Fibroblast of skin of right biceps (primary cell): ENCODE measurements at places on chromosomes 6 and 20.
A peak's percentile ranks its signal among the peaks of the same experiment; 100 is the strongest.

DNA sequence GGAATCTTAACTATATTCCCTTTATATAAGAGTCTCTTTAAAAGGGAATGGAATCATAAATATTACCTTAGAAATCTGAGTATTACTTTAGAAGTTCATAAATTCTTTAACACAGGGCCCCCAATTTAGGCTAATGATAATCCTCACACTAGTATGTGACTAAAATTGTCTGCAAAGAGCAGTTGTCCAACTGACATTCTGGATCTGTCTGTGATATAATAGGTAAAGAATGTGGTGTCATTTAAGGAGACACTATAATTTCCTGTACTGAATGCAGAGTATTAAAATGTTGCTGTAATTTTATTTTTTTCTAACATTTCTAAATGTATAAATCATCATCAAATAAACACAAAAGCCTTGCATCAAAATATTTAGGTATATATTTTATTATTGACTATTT lies 128.5 kb upstream of the DST start:
- peak; percentile 55 for DNase-seq

DNA sequence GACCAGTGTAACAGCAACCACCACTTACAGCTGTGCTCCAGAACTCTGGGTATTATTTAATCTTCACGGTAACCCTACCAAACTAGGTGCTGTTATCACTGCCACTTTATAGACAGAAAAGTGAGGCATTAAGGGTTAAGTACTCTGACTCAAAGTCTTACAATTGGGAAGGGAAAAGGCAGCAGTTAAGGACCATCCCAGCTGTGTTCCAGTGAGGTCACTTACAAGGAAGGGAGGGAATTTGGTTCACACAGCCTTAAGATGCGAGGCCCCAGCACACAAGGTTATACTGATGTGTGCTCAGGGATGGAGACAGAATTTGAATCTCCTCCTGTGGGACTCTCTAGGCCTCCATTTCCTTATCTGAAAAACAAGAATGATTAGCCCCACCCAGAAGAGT lies 46.7 kb downstream of the TRERF1 start:
- DNase-seq = peak; percentile 67

GRCh38 chr6:115969930-115970273 lies 90.8 kb downstream of the FRK start:
- peak; percentile 73 for DNase-seq

GRCh38 chr6:128570680-128571063 lies 50.3 kb upstream of the PTPRK start:
- DNase-seq = no peak

DNA sequence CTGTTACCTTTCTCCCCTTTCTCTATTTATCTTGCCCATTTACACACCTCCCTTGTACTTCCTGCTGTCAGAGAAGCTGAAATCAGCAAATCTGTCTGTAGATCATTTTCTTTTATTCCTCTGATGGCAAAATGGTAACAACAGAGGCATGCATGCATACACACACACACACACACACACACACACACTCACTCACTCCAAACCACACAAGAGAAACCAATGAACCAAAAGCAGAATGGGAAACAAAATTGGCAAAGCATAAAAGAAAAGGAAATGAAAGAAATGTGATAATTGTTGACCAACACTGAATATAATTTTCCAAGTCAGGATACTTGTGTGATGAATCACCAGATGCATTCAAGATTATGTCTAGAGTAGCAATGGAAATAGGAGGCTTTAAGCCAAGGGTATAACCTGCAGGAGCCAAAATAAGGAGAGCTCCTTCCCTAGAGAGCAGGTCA lies 172.4 kb downstream of the PLCB4 start:
- DNase-seq = peak; percentile 90

DNA sequence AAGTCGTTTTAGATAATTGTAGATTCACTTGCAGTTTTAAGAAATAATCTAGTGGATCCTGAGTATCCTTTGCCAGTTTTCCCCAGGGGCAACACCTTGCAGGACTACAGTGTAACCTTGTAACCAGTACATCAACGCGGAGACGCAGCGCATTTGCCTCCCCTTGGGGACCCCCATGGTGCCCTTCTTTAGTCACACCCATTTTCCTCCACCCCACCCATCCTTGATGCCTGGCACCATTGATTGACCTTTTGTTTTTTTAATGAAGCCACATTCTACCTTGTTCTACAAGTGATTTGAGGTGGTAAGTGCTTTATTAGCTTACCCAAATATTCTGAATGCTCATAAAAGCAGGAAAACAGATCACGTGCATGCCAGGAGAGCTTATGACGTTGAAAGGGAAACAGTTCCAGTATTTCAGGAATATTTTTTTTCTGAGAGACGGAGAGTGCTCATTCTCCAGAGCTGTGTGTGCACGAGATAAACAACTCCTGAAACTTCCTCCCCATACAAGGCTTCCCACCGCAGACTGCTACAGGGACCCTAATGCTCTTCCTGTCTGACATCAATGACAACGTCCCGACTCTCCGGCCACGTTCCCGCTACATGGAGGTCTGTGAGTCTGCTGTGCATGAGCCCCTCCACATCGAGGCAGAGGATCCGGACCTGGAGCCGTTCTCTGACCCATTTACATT lies 35.7 kb downstream of the CDH26 start:
- no peak for DNase-seq

DNA sequence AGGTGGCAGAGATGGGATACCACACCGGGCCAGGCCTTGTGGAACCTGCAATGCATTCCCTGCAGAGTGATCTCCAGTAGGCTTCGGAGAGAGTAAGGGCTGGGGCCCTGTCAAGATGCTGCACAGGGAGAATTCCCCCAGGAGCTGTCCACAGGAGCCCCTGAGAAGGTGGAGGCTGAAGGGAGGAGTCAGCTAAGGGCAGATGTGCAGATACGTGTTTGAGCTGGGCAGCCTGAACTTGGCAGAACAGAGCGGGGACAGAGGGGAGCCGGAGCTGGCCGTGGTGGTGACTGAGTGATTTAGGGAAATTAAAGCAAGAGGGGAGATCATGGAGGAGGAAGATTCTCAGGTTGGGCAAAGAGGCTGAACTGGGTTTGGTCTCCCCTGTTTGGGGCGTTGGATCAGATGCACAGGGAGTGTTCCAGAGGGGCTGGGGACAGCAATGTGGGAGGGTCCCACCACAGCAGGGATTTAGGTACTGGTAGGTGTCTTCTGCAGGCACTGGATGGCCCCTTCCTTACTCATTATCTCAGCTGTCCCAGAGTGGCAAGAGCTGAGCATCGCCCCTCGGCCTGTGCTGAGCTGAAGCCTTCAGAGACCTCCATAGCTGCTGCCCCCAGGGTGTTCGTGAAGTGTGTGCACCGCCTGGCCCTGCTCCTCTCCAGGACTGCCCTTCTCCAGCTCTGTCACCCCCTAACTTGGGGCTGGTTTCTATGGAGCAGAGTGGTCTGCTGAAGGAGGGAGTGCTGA lies 3.8 kb upstream of the NCR2 start:
- DNase-seq = no peak

- DNase-seq = no peak
Measured at GRCh38 chr20:44023515-44024371, 109.1 kb downstream of the TOX2 start.

DNA sequence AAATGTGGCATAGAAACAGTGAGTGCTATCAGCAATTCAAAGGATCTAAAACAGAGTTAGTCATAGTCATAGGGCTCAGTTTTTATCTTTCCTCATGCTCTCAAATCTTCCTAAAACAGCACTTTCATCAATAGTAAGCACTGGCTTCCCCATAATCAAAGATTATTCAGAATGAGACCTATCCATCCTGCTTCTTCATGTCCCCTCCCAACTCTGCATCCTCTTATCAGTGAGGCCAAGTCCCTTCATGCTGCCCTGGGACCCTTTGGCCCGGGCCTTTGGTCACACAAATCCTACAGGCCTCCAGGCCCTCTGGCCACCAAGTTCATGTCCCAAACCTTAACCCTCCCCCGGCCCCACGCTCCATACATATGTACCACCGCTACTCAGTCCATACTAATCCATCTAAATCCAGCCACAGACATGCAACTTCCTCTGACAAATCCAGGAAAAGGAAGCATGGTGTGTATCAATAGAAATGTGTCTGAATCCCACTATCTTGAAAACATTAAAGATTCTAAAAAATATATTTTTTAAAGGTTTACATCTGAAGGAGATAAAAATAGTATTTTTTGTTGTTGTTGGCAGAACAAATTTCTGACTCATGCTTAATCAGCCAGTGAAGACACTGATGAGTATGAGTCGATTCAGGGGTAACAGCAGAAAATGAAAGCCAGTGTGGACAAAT lies 143.5 kb downstream of the PDE7B start:
- peak; percentile 90 for DNase-seq

DNA sequence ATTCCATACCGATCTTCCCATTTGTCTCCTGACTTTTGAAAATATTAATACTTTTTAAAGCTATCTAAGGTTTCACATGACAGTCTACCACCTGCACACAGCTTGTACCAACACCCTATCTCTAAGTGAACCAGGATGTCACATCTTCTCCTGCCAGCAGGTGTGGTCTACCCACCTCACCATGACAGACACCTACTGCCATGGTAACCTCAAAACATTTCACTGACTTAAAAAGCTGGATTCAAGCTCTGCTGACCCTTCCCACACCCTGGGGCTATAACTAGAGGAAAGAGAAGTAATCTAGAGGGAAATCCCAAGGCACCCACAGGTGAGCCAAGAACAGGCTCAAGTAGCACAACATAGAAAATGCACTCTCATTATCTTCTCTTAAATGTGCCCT lies 1.2 kb downstream of the SLC17A3 start:
- DNase-seq = no peak

GRCh38 chr20:59665656-59666555 lies 61.6 kb downstream of the PHACTR3 start:
- no peak for DNase-seq

GRCh38 chr20:39029364-39029763 lies 67.2 kb downstream of the DHX35 start:
- DNase-seq = no peak

DNA sequence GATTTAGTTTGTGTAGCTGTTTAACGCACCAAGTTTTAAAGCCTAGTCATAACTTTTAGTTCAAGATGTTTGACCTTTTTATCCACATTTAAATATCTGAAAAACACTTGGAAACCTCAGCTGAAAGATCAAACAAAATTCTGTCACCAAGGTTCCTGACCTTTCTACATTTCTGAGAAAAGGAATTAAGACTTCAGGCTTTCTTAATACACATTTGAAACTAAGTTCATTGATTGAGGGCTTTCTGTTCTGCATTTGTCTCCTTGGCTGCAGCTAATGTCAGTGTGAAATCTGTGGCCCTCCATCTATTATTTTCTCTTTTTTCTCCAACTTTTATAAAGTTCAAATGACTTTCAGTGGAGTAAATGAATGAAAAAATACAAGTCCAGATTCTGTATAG lies 22.7 kb upstream of the FBXL4 start:
- DNase-seq = no peak

DNA sequence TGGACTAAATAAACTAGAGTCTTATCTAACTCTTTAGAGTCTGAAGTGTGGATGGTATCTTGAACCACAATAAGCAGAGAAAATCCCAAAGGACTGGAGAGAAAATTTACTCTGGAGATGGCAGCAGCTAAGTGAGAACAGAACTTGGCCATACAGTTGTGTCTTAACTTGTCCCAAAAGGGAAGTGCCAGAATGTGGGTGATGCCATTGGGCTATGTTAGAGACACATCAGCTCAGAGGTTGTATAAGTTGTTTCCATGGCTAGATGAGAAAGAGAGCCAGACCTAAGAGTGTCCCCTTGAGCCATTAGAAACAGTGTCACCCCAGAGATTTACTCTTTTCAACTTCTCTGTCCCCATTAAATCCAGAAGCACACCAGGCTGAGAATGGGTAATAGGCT lies 36.2 kb downstream of the FOXO3 start:
- DNase-seq = no peak

DNA sequence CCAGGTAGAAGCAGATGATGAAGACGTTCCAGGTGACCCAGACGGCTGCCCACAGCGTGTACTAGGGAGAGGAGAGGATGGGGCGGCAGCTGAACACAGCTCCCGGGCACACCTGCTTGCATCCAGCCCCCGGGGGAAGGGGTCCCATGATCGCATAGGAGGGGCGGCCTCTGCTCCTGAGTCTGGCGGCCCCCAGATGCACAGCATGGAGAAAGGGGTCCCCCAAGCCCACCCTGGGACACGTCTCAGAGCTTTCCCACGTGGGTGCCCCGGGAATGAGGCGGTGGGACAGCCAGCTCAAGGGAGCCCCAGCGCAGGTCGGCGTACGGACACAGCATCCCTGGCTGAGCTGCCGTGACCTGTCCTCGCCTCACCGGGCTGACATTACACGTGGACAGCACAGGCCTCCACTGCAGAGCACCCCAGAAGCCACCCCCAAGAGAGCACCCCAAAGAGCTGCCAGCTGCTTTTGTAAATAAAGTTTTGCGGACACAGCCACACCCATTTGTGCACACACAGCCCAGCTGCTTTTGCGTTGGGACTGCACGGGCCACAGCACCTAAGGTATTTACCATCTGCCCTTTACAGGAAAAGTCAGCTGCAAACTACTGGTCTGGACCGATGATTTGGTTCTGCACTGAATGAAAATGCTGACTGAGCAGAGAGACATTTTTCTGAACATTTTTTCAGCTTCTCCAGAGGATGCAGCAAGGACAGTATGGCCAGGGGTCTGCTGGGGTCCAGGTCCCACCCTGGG lies 5.2 kb downstream of the NKAIN4 start:
- no peak for DNase-seq

- DNase-seq = no peak
Measured at GRCh38 chr20:7248281-7249201, 481.1 kb downstream of the BMP2 start.

DNA sequence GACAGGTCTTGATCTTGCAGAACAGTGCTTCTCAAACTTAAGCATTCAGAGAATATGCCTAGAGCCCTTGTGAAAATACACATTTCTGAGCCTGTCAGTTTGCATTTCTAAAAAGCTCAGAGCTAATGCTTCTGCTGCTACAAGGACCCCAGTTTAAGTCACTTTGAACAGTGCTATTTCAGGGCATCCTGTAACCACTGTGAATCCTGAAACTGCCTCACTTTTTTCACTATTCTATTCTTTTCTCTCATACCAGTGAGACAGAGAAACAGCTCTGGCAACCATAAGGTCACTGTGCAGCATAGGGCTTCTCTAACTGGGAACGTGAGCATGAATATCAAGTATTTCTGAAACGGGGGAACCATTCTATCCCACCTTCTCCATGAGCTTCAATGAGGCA lies 51.2 kb downstream of the LGSN start:
- no peak for DNase-seq

DNA sequence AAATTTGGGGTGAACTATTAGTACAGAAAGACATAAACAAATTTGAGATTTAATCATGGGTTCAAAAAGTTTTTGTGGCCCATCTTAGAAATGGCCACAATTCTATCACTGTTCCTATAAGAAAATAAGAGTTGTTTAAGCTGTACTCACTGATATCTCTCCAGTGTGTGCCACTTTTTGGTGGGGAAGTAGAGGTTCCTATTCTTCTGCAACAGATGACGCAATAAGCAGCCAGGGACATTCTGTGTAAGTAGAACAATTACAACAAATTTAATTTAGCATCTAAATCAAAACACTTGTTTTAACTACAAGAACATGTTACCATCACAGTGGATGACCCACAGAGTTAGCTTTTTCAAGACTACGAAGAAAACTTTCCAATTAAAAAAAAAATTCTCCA lies 9.9 kb downstream of the SERAC1 start:
- no peak for DNase-seq

GRCh38 chr6:167768471-167769215 lies 58.1 kb upstream of the AFDN start:
- DNase-seq = no peak
